ENCODE measurements at places on chromosomes 1 and 21.

DNA sequence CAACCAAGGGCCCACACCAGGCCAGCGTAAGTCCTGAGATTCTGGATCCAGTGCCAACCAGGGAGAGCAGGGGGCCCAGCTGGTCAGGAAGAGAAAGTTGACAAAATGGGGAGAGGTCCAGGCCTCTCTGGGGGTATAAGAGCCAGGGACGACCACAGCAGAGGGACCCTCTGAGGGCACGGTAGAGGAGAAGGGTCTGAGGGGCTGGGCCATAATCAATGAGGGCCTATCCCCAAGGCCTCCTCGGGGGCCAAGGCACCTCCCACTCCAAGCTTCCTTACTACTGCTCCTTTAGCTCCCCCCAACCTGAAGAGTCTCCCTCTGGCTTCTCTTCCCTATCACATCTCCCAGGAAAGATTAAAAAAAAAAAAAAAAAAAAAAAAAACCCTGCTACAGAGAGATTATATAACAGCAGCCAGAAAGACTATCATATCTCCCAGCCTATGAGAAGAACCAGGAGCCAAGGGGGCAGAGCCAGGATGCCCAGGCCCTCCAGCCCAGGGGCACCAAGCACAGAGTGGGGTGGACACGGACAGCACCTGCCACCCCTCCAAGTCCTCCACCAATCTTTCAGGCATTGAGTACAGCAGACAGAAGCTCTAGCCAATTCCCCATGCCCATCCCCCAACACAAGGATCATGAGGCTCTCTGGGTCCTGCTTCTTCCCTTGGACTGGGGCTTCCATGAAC lies 2.7 kb downstream of the MEF2D start:
- no peak for DNase-seq

- DNase-seq: no peak
Observed at GRCh38 chr1:202662081-202662480, 48.2 kb downstream of the SYT2 start.

- DNase-seq: no peak
Observed at GRCh38 chr1:232978815-232979214, 28.4 kb downstream of the NTPCR start.

DNA sequence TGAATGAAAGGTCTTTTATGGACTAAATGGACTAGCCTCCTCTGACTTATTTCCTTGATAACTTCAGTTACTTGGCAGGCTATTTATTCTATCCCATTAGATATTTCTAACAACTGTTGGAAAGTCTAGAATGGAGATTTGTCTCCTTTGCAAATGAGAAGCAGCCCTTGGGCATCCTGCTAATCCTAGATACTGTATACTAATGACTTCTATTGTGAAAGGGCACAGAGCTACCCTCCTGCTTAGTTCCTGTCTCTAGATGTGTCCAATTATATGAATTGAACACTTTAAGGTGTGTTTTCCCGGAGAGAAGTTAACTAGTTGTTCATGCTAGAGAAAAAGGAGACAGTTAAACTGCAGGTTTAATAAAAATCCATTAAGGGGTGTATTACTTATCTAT lies 10.2 kb upstream of the NCMAP start:
- DNase-seq: no peak

- no peak for DNase-seq
Observed at GRCh38 chr1:11707621-11708276, 16.2 kb downstream of the DRAXIN start.

DNA sequence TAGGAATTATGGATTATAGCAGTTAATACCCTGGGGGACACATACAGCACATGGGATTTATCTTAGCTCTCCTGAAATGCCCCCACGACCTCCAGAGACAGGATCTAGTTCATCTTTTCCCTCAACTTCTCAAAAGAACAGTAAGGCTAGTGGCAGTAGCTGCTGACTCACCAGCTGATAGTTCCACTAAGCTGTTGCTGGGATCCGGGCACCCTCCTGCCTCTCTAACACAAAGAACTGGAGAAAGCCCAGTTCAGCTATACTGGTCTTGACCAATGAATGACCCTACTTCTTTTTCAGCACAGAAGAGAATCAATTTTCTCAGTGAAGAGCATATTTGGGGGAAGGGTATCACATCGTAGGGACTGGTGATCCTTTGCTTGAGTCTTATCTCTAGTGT lies 84.1 kb downstream of the PGBD5 start:
- no peak for DNase-seq

GRCh38 chr1:10681296-10682107 lies 114.9 kb downstream of the CASZ1 start:
- DNase-seq: no peak

GRCh38 chr1:81592233-81592632 lies 208.5 kb upstream of the ADGRL2 start:
- no peak for DNase-seq

All from stimulated activated CD8-positive, alpha-beta memory T cell treated with anti-CD3 and anti-CD28 coated beads, Interleukin-4, amount 100 ng/mL, for 4 hours (primary cell).